ENCODE measurements at places on chromosomes 2 and 18.

GRCh38 chr18:8188184-8188583, 421.1 kb upstream of the RAB12 start:
- H3K4me3 ChIP-seq: no peak overlapping the region
- no peak overlapping the region for H3K27ac ChIP-seq
- no peaks in the 10 kb centered on the region for H3K4me1 ChIP-seq

GRCh38 chr18:28125051-28125450, 51.9 kb downstream of the CDH2 start:
- ATAC-seq: no peak
- H3K36me3 ChIP-seq: no peaks in the 10 kb centered on the region
- no peak overlapping the region for H3K4me3 ChIP-seq
- H3K27me3 ChIP-seq: no peaks in the 10 kb centered on the region
- H3K4me1 ChIP-seq: no peaks in the 10 kb centered on the region

DNA sequence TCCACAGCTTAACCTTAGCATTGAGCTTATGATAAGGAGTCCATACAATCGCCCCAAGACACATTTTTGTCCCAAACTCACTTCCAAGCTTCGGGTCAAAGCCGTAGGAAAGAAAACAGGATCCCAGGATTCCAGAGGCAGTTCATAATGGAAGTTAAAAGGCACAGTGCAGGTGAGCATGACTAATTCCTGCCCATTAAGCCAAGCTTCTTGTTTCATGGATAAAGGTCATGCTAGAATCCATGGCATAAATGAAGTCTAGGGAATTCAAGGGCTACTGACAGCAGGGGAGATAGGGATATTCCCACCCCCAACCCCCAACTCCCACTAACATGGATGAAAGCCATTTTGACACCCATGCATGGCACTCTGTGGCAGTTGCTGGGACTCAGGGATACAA, 10.2 kb upstream of the INPP4A start:
- no peaks in the 10 kb centered on the region for H3K27me3 ChIP-seq
- H3K36me3 ChIP-seq: no peaks in the 10 kb centered on the region
- no peak for ATAC-seq
- H3K27ac ChIP-seq: no peak overlapping the region
- H3K4me1 ChIP-seq: peaks cover 16% of the 10 kb centered on the region

- ATAC-seq: no peak
- no peaks in the 10 kb centered on the region for H3K4me1 ChIP-seq
- no peaks in the 10 kb centered on the region for H3K36me3 ChIP-seq
- no peaks in the 10 kb centered on the region for H3K27me3 ChIP-seq
- no peak overlapping the region for H3K27ac ChIP-seq
These were observed 293.6 kb downstream of the FSIP2 start for GRCh38 chr2:186032102-186032738.

DNA sequence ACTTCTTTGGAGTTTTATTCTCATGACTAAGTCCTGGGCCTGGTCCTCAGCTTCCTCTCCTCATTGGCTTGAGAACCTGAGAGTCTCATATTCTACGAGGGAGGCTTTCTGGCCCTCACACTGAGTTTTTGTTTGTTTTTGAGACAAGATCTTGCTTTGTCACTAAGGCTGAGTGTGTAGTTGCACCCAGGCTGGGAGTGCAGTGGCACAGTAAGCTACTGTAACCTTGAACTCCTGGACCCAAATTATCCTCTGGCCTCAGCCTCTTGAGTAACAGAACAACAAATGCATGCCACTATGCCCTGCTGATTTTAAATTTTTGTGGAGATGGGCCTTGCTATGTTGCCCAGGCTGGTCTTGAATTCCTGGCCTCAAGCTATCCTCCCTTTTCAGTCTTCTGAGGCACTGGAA, 22.6 kb downstream of the PRKRA start:
- no peaks in the 10 kb centered on the region for H3K27me3 ChIP-seq
- no peak overlapping the region for H3K4me3 ChIP-seq
- no peaks in the 10 kb centered on the region for H3K4me1 ChIP-seq
- no peak for ATAC-seq
- H3K36me3 ChIP-seq: peaks cover 72% of the 10 kb centered on the region
- no peak overlapping the region for H3K27ac ChIP-seq

DNA sequence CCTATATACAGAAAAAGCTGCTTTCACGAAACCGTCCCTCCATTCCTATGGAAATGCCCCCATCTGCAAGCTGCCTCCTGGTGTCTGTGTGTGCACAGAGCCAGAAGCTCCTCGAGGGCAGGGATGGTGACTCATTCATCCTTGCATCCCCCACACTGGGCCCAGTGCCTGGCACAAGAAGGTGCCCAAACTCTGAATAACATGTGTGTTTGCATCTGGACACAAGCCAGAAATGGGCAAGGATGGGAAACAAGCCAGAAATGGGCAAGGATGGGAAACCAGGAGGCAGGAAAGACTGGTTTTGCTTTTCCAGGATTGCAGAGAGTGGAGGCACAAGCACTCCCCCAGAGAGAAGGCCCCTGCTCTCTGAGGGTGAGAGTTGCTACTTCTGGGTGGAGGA, 313.9 kb downstream of the CELF4 start:
- no peaks in the 10 kb centered on the region for H3K36me3 ChIP-seq
- H3K4me1 ChIP-seq: no peaks in the 10 kb centered on the region
- no peak overlapping the region for H3K27ac ChIP-seq
- no peak overlapping the region for H3K4me3 ChIP-seq
- peaks cover 38% of the 10 kb centered on the region for H3K27me3 ChIP-seq
- ATAC-seq: no peak

DNA sequence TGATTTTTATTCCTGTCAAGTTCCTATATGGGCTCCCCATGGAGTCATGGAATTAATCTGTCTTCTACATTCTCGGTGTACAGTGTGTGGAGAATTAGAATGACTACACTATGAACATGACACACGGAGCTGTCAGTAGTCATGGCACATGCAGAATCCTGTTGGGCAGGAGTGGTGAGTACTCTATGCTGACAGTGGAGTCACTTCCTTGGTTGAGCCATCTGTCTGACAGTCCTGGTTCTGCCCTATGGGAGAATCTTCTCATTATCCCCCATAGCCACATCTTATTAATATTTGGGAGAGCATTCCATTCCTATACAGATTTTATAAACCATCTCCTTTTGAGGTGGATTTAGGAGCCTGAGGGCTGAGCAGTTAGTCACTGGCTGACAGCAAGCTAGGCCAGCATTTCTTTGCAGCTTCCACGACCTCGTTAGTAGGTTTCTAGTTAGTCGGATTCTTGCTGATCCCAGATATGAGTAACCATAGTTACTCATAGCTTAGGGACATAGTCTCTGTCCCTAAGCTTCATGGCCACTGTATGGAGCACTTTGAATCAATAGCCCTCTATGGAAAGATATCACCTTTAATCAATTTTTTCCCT, 90.6 kb downstream of the MDH1 start:
- H3K27me3 ChIP-seq: peaks cover 6% of the 10 kb centered on the region
- H3K4me3 ChIP-seq: no peak overlapping the region
- no peaks in the 10 kb centered on the region for H3K36me3 ChIP-seq
- no peak for ATAC-seq
- H3K4me1 ChIP-seq: no peaks in the 10 kb centered on the region

DNA sequence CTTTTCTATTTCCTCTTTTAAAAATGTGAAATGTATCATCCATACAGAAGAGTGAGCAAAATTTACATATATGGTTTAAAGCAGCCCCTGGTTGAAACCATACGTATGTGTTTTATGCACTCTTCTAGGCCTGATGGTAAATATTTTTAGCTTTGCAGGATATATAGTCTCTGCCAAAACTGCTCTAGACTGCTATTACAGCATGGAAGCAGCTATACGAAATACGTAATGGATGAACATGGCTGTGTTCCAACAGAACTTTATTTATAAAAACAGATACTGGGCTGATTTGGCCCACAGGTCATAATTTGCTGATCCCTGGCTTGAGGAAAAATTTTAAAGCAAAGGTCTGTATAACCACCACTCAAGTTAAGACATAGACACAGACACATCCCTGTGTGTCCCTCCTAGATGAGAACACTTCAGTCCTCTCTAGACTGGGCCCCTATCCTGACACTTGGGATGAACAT, 42.5 kb upstream of the ATP8B1 start:
- peaks cover 4% of the 10 kb centered on the region for H3K4me1 ChIP-seq
- H3K27ac ChIP-seq: no peak overlapping the region
- H3K4me3 ChIP-seq: no peak overlapping the region
- no peaks in the 10 kb centered on the region for H3K36me3 ChIP-seq
- no peak for ATAC-seq

- H3K27me3 ChIP-seq: no peaks in the 10 kb centered on the region
- no peak overlapping the region for H3K4me3 ChIP-seq
- peak overlapping the region; percentile 28 for H3K27ac ChIP-seq
- H3K36me3 ChIP-seq: no peaks in the 10 kb centered on the region
- no peak for ATAC-seq
- H3K4me1 ChIP-seq: peaks cover 6% of the 10 kb centered on the region
These were observed 20.9 kb upstream of the TEX44 start for GRCh38 chr2:231571661-231572191.

- H3K4me3 ChIP-seq: no peak overlapping the region
- no peak overlapping the region for H3K27ac ChIP-seq
- peaks cover 11% of the 10 kb centered on the region for H3K4me1 ChIP-seq
- H3K27me3 ChIP-seq: no peaks in the 10 kb centered on the region
These were observed 43.8 kb upstream of the PEX13 start for GRCh38 chr2:60973705-60974104.

DNA sequence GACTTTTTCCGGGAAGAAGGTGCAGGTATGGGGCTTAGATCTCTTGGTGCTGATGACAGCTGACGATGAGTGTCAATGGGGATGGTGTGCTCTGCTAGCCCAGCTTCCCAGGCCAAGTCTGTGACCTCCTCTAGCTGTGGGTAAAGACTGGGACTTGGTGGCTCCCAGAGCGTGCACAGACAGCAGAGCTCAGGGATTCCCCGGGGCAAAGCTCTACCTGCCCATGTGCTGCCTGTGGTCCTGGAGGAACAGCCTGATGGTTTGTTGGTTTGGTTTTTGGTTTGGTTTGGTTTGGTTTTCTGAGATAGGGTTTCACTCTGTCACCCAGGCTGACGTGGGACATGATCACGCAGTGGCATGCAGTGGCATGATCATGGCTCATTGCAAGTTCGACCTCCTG, 19.2 kb downstream of the ATP6V1B1 start:
- H3K4me3 ChIP-seq: no peak overlapping the region
- H3K36me3 ChIP-seq: no peaks in the 10 kb centered on the region
- H3K27ac ChIP-seq: no peak overlapping the region
- ATAC-seq: no peak
- peaks cover 13% of the 10 kb centered on the region for H3K27me3 ChIP-seq

- H3K27ac ChIP-seq: no peak overlapping the region
- ATAC-seq: no peak
- no peaks in the 10 kb centered on the region for H3K4me1 ChIP-seq
- no peak overlapping the region for H3K4me3 ChIP-seq
- H3K36me3 ChIP-seq: no peaks in the 10 kb centered on the region
- peaks cover 12% of the 10 kb centered on the region for H3K27me3 ChIP-seq
These were observed 86.0 kb downstream of the RAPGEF4 start for GRCh38 chr2:172821370-172822338.

- no peaks in the 10 kb centered on the region for H3K27me3 ChIP-seq
- no peaks in the 10 kb centered on the region for H3K4me1 ChIP-seq
- ATAC-seq: no peak
- H3K27ac ChIP-seq: no peak overlapping the region
These were observed 433.7 kb upstream of the RAB12 start for GRCh38 chr18:8175501-8176061.

DNA sequence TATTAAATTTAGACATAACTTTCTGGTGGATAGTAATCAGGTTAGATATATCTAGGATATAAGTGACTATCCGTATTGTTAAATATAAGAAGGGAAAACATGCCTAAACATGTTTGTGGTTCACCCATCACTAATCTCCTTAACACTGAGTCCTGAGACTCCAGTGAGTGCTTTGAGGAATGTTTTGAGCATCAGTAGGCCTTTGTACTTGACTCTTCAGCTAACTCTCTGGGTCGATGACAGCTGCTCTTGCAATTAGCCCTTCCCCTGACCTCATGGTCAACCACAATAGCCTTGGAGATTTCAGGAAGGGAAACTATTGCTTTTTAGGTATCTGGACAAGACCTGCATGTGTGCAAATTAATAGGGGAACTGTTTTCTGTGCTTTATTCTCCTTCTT, 716.8 kb downstream of the EPHA4 start:
- no peak for ATAC-seq
- no peaks in the 10 kb centered on the region for H3K4me1 ChIP-seq
- no peak overlapping the region for H3K4me3 ChIP-seq
- peaks cover 4% of the 10 kb centered on the region for H3K27me3 ChIP-seq
- no peak overlapping the region for H3K27ac ChIP-seq
- no peaks in the 10 kb centered on the region for H3K36me3 ChIP-seq

DNA sequence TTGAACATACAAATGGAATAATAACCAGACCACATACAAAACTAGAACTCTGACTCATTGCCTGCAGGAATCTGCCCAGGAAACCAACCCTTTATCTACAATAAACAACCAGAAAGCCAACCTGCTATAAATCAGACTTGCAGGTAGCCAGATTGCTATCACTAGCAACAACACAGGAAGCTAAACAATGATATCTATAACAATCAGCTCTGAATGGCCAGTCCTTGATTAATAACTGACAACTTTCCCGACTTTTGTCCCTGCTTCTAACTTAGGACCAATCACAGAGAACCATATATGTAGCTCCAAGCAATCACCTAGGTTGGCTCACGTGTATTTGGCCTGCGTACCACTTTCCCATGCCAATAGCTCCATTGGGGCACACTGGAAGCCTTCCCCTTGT, 470.8 kb downstream of the RIT2 start:
- H3K4me3 ChIP-seq: no peak overlapping the region
- no peaks in the 10 kb centered on the region for H3K27me3 ChIP-seq
- no peak for ATAC-seq
- H3K4me1 ChIP-seq: no peaks in the 10 kb centered on the region

DNA sequence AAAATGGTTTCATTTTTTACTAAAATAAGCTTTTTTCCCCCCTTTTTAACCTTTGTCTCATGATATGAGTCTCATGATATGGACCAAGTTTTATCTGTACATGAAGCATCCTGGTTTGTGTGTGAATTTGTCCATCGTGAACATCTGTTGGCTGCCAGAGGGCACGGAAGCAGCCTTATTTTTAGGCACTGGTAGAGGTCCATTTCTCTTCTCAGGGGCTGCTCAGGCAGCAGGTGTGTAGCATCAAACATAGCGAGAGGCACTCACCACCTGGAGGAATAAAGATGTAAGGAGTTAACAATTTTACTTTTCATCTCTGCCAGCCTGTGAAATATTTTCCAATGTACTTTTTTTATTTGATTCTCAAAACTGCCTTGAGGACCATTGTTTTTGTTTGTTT, 134.5 kb downstream of the RHBDD1 start:
- H3K36me3 ChIP-seq: peaks cover 11% of the 10 kb centered on the region
- no peak overlapping the region for H3K27ac ChIP-seq
- H3K27me3 ChIP-seq: no peaks in the 10 kb centered on the region
- H3K4me1 ChIP-seq: peaks cover 4% of the 10 kb centered on the region
- H3K4me3 ChIP-seq: no peak overlapping the region

DNA sequence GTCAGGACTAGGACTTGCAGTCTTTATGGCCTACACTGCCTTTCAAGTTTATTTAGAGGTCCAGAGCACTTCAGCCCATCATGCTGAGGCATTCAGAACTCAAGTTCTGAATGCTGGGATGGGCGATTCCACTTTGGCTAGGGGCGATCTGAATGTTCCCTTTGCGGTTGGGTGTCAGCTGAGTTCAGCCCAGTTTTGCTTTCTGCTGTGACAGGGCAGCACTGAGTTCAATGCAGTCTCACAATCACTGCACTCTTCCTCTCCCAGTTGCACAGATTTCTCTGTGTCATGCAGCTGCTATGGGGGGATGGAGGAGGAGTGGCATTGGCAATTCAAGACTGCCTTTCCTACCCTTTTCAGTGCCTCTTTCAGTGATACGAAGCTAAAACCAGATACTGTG, 1232.0 kb upstream of the FAM98A start:
- no peak for ATAC-seq
- H3K4me3 ChIP-seq: no peak overlapping the region
- H3K4me1 ChIP-seq: no peaks in the 10 kb centered on the region
- no peak overlapping the region for H3K27ac ChIP-seq
- no peaks in the 10 kb centered on the region for H3K27me3 ChIP-seq

- H3K27me3 ChIP-seq: no peaks in the 10 kb centered on the region
- H3K4me1 ChIP-seq: no peaks in the 10 kb centered on the region
These were observed 113.4 kb upstream of the MCFD2 start for GRCh38 chr2:47028846-47029560.

All from activated T-helper 17 cell treated with anti-CD3 and anti-CD28 coated beads, Interleukin-2, amount 50 U/mL, for 72 hours (primary cell).